A375 (cell line): ENCODE measurements at places on chromosomes 4 and X. TPM values are rescaled to one million over a fixed set of nuclear protein-coding genes. Genes with fewer than 3 reads are reported as not detected.

The SPATA4 gene
- total RNA-seq = 0.05 and 0.30 TPM in 2 replicates

The ARHGEF6 gene
- total RNA-seq = 5.7 and 6.8 TPM in 2 replicates

The ANXA10 gene
- 0.45 and 0.50 TPM in 2 replicates for total RNA-seq

The MAOB gene
- total RNA-seq = 0.08 TPM in 1 of 2 replicates, not detected in the other

The IL15 gene
- total RNA-seq = 0.27 and 1.5 TPM in 2 replicates

The CXCL8 gene
- total RNA-seq = 34.0 and 34.1 TPM in 2 replicates

The PCDH7 gene
- 2.0 and 3.5 TPM in 2 replicates for total RNA-seq

The CT45A9 gene
- not detected in 2 replicates for total RNA-seq

The ENOPH1 gene
- 25.9 and 28.3 TPM in 2 replicates for total RNA-seq

The TMEM255A gene
- 0.45 and 0.69 TPM in 2 replicates for total RNA-seq

The GPR50 gene
- not detected in 2 replicates for total RNA-seq

The TIGD2 gene
- 4.5 and 5.9 TPM in 2 replicates for total RNA-seq

The KIF4A gene
- 29.9 and 32.9 TPM in 2 replicates for total RNA-seq

The AREG gene
- 17.4 and 20.0 TPM in 2 replicates for total RNA-seq

The STBD1 gene
- total RNA-seq = 1.9 and 3.2 TPM in 2 replicates

The ADH1A gene
- total RNA-seq = not detected in 2 replicates

The OPHN1 gene
- 6.3 and 9.4 TPM in 2 replicates for total RNA-seq

The C4orf17 gene
- not detected in 2 replicates for total RNA-seq

The SPP1 gene
- 3.7 and 4.3 TPM in 2 replicates for total RNA-seq

The F8A2 gene
- not detected in 2 replicates for total RNA-seq

The PHOX2B gene
- not detected in 2 replicates for total RNA-seq

The SATL1 gene
- total RNA-seq = not detected in 2 replicates

The TCEAL2 gene
- total RNA-seq = 0.08 TPM in 1 of 2 replicates, not detected in the other

The HELT gene
- total RNA-seq = not detected in 2 replicates

The SNCA gene
- total RNA-seq = 11.4 and 12.3 TPM in 2 replicates

The TMPRSS11F gene
- total RNA-seq = not detected in 2 replicates

The CXXC4 gene
- 0.32 and 0.45 TPM in 2 replicates for total RNA-seq

The UPF3B gene
- total RNA-seq = 5.7 and 7.7 TPM in 2 replicates

The CSAG3 gene
- 8.5 and 11.0 TPM in 2 replicates for total RNA-seq

The TNIP3 gene
- total RNA-seq = not detected in 2 replicates

The IQCM gene
- total RNA-seq = 0.30 and 0.74 TPM in 2 replicates

The TLR6 gene
- total RNA-seq = 3.0 and 3.6 TPM in 2 replicates

The PORCN gene
- total RNA-seq = 19.4 and 26.6 TPM in 2 replicates

The PCDH10 gene
- total RNA-seq = 10.3 and 12.8 TPM in 2 replicates

The CT83 gene
- 11.4 and 14.9 TPM in 2 replicates for total RNA-seq

The KLHL8 gene
- 8.0 and 13.5 TPM in 2 replicates for total RNA-seq

The TREX2 gene
- 0.69 and 1.2 TPM in 2 replicates for total RNA-seq
